ENCODE measurements at places on chromosomes 16 and 17.

DNA sequence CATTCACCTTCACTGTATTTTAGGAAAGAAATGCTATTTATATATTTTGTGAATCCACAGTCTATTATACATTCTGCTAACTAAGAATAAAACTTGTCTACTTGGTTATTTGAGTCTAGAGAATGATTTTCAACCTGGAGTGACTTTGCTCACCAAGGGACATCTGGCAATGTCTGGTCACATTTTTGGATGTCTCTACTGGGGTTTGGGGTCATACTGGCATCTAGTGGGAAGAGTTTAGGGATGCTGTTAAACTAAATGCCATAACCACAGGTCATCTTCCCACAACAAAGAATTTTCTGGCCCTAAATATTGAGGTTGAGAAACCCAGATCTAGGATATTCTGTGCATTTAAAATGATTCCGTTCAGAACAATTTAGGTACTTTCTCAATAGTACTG lies 26.0 kb downstream of the KCNJ16 start:
- DNase-seq, result no peak

GRCh38 chr17:73625991-73626673 lies 18.1 kb downstream of the SDK2 start:
- DNase-seq, result no peak

DNA sequence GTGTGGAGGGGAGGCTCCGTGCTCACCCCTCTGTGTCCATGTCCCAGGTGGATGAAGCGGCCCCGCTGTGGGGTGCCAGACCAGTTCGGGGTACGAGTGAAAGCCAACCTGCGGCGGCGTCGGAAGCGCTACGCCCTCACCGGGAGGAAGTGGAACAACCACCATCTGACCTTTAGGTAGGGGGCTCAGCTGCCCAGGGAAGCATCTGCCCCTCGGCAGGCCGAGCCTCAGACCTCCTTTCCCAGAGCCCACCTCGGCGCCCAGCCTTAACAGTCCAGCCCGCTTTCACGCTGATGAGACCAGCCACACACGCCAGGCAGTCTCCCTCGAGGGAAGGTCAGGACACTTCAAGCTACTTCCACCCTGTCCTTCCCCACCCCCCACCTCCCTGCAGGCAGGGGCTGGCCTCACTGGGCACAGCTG lies 12.7 kb downstream of the MMP15 start:
- no peak for DNase-seq

DNA sequence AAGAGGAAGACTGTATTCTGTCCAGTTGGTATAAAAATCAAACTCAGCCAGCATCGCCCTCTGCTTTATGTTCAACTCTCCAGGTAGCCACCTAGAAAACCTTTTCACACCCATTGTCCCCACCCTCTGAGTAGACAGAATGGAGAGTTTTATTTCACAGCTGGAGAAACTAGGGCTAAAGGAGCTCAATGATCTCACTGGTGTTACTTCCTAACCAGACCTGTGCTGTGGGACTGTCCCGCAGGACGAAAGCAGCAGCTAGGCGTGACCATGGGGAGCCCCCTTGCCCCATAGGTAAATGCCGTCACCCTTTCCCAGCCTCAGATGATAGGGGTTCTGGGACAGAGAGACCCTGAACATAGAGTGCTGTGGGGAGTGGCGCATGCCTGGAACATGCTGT lies 67.7 kb downstream of the CYLD start:
- no peak for DNase-seq

DNA sequence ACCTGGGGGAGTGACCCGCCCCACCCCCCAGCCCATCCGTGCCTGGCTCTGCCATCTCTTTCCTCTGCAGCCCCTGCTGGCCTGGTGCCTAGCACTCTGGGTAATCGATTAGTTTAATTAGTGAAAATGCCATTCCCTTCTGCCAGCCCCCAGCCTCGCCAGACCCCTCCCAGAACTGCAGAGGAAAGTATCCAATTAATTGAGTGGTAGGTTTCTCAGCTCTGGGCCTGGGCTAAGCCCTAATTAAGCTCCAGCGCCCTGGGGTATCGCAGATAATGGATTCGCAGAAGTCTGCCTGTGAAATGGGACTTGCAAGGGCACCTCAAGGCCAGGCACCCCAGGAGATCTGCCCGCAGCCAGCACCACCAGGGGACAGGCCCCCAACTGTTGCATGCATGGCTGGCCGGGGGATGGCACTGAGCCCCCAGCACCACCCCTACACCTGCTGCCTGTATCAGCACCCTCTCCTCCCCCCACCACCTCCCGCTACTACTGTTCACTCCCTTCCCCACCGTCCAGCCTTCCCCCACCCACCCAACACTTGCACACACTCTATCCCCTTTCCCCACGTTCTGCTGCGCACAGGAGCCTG lies 19.7 kb upstream of the SPPL2C start:
- DNase-seq, result no peak

DNA sequence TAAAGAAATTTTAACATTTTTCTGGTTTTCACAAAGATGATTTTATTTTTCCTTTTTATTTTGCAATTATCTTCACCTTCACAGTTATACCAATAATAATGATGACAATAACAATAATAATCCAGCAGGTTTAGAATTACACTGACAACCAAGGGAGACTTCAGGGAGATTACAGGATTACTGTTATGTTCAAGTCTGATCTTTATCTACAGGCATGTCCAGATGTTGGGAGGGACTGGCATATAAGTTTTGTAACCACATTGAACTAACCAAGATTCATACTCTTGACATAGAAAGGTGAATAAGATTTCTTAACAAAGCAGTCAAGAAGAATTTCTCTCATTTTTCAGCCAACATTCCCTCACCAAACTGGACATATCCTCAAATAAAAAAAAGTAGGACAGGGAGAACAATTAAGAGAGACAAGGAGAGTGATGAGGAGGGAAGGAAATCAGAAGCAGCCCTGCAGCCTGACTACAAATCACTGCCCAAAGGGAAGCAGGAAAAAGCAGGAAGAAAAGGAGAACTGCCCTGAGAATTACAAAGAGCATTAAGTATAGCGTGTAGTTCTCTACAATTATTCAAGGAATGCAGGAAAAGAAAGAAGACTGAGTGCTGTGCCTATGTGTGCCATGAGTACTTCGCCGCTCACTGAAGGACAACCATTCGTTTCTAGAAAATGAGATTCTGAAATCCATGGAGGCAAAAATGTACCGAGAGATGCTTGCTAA lies 155.7 kb upstream of the C17orf78 start:
- no peak for DNase-seq

DNA sequence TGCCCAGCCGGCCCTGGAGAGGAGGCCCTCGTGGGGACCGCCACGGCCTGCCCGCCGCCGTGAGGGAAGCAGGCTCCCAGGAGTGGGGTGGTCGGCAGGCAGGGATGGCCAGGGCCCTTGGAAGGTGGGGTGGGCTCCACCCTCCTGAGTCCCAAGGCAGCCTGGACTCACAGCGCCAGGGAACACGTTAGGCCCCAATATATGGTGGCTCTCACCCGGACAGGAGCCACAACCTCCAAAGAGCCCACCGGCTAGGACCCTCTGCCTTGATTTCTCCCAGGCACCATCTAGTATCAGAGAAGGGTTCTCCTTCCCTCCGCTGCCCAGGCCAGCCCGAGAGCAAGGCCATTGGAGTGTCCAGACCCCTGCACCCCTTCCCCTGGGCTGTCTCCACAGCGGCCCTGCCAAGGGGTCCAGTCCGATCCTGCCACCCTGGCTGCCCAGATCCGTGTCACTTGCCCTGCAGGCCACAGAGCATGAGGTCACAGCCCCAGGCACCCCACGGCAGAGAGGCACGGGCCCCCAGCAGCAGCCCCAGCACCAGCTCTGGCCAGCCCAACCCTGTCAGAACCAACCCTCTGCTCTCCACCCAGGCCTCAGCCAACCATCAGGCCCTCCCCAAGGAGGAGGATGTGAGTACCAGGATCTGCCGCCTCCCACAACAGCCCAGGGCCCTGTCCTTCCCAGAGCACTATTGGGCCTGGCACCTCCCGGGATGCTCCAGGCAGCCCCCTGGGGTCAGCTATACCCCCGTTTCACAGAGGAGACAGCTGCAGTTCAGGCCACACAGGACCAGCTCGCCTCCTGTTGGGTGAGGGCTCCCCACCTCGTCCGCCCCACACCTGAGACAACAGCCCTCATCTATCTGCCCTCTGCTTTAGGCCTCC lies 1.1 kb upstream of the AXIN1 start:
- no peak for DNase-seq

- no peak for DNase-seq
These were observed 4.8 kb upstream of the C1QBP start for GRCh38 chr17:5443728-5444127.

DNA sequence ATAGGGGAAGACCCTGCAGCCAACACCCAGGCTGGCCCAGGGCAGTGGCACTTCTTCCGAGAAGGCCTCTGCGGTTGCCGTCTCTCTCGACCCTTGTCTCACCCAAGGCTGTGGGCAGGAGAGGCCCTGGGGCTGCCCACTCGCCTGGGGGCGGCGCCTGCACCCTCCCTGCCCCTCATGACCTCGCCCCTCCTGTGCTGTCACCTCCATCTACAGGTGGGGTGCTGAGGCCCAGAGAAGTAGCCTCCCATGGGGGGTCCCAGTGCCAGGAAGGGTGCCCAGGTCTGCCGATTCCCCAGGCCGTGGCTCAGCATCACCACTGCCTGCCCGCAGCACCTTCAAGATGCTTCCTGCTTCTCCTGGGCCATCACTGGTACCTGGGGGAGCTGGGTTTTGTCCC lies 992 bp downstream of the NLRC3 start:
- no peak for DNase-seq

GRCh38 chr17:49755663-49756283 lies 8.2 kb downstream of the FAM117A start:
- DNase-seq, result no peak

GRCh38 chr17:46063241-46063640 lies 64.2 kb downstream of the STH start:
- DNase-seq, result no peak

GRCh38 chr16:63816276-63816675 lies 1305.6 kb downstream of the CDH11 start:
- no peak for DNase-seq

GRCh38 chr17:76341301-76341700 lies 12.4 kb downstream of the PRPSAP1 start:
- DNase-seq, result no peak

GRCh38 chr17:82414548-82415281 lies 3.4 kb upstream of the HEXD start:
- no peak for DNase-seq

DNA sequence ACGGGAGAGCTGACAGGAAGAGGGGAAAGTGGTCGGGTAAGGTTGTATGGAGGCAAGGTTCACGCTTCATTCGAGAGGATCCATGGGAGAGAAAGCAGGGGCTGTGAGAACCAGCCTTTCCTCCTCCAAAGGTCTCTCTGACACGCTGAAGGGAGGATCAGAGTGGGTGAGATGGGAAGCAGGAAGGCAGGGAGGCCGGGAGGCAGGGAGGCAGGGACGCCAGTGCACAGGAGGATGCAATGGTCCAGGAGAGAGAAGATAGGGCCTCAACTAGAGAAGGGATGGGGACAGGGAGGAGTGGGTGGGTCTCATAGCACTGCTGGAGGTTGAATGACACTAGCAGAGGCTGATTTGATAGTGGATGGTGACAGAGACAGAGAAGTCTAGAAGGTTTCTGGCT lies 54.1 kb downstream of the PIMREG start:
- DNase-seq, result no peak

DNA sequence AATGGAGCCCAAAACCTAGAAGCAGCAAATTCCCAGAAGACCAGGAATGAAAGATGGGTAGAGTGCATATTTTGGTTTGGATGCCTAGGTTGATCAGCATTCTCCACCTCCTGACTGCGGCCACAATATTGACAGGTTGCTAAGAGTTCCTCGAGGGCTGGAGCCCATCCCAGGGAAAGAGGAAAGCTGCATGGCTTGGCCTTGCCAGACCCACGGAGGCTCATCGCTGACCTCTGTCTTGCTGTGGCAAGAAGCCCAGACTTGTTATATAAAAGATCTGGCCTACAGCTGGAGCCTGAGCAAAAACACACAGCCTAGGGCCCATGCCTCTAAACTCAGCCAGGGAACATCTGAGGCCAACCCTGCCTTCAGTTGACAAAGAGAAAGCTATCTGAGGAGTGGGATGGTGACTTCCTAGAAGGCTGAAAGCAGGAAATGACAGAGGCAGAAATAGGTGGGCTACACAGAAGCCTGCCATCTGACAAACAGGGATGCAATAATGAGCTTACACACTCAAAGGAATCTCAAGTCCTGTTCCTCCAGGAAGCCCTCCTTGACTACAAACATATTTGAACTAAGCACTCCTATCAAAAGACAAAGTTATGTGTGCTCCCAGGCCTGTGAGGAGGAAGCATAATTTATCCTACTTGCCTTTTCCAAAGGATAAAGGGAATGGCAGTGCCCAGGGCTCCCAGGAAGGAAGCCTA lies 22.5 kb upstream of the SLC35B1 start:
- no peak for DNase-seq

- no peak for DNase-seq
These were observed 152.6 kb downstream of the MAP2K6 start for GRCh38 chr17:69567130-69567529.

DNA sequence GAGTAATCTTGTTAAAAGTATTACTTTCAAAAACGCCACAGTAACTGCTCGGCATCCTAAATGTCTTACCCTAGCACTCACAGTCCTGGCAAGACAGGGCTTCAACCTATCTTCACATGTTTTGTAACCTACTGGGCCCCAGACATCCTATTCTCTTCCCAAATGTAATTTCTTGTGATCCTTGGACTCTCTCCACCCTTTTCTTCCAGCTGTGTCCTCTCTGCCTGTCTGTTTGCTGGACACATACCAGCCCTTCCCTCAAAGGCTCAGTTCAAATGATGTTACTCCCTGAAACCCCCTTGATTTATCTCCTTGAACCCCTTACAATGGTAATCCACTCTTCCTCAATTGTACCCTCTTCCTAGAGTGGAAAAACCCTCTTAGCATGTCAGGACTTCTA lies 60.1 kb upstream of the CNEP1R1 start:
- no peak for DNase-seq

DNA sequence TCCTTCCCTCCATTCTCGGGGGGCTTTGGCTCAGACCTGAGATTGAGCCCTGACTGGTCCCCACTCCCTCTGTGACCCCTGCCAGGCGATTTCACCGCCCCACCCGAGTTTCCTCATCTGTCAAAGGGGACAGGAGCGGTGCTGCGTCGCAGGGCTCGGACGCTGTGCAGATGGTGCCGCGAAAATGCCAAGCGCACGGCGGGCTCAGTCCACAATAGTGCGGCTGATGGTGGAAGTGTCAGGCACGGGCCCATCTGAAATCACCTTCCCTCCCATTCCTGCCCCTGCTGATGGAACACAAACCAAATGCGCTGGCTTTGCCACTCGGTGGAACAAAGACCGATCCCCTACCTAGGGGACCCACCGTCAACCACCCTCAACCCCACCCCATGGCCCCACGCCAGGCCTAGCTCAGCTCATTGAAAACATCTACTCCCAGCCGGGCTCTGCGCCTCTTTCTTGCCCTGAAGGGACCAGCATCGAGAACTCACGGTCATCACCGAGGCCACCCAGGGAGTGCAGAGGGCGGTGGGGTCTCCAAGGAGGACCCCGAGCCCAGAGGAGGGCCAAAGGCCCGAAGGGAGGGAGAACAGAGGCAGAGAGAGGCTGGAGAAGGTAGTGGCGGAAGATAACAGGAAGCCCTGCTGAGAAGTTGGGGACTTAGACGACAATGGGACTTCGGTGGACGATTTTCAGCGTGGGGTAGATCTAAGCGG lies 1.4 kb downstream of the CARHSP1 start:
- no peak for DNase-seq

Measured in DMS153 (cell line).